ENCODE measurements at places on chromosomes 7 and 10.

DNA sequence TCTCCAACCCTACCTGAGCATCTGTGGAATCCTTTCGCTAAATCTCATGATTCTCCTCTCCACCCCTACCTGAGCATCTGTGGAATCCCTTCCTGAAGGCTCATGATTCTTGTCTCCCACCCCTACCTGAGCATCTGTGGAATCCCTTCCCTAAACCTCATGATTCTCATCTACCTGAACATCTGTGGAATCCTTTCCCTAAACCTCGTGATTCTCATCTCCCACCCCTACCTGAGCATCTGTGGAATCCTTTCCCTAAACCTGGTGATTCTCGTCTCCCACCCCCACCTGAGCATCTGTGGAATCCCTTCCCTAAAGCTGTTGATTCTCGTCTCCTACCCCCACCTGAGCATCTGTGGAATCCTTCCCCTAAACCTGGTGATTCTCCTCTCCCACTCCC lies 342.0 kb downstream of the SDK1 start:
- no peak for DNase-seq

- DNase-seq = no peak
These were observed 323.4 kb downstream of the WDR37 start for GRCh38 chr10:1379601-1380000.

- no peak for DNase-seq
These were observed 7.1 kb upstream of the FAM107B start for GRCh38 chr10:14781763-14782162.

- DNase-seq = no peak
These were observed 3.3 kb downstream of the SLC26A3 start for GRCh38 chr7:107799647-107800264.

DNA sequence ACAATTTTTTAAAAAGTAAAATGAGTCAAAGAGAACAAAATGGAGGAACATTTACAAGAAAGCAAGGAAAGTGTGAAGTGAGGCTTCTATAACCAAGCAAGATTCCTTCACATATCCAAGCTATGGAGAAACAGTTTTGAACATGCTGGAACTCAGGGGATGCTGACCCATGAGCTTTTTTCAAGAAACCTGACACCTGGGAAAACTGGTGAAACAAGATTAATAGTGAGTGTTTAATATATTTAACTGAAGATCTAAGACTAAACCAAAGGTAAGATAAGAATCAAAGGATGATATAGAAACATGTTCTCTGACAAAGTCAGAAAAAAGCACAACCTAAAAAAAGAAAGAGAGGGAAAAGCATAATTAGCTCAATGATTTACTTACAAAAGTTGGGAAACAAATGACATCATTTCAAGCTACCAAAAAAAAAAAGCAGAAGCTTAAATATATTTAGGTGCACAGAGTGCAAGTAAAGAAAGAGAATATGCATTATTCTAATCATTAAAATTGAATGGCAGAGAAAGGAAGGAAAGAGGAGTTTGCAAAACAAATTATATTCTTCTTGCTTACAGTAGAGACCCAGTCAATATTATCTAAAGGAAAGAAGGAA lies 24.9 kb downstream of the C7orf25 start:
- DNase-seq = no peak

DNA sequence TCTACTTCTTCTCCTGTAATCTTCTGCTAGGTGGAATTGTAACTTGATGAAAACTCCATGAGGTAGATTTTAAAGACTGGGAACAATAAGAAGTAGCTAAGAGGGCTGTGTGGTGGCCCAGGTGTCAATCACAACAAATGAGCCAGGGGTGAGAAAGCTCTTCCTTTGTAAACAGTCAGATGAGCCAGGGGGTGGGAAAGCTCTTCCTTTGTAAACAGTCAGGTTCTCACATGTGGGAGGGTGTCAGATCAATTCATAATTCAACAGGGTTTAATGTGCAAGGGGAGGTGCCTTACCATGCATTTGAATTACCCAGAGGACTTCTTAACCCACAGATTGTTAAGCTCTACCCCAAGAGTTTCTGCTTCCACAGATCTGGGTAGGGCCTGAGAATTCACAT lies 312.4 kb upstream of the AUTS2 start:
- no peak for DNase-seq

DNA sequence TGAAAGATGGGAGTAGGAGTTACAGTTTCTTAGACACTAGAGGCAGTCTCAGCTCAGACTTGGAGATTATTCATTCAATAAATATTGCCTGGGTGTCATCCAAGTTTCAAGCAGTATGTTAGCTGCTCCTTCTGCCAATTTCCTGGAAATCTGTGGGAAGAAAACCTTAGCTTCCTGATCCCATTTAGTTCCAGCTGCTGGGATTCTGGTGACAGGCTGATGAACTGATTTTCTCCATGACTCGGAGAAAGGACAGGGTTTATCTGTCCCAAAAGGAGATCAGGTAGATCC lies 95.8 kb downstream of the CLEC2L start:
- DNase-seq = no peak

GRCh38 chr10:117223693-117224430 lies 17.1 kb upstream of the SLC18A2 start:
- DNase-seq = no peak

DNA sequence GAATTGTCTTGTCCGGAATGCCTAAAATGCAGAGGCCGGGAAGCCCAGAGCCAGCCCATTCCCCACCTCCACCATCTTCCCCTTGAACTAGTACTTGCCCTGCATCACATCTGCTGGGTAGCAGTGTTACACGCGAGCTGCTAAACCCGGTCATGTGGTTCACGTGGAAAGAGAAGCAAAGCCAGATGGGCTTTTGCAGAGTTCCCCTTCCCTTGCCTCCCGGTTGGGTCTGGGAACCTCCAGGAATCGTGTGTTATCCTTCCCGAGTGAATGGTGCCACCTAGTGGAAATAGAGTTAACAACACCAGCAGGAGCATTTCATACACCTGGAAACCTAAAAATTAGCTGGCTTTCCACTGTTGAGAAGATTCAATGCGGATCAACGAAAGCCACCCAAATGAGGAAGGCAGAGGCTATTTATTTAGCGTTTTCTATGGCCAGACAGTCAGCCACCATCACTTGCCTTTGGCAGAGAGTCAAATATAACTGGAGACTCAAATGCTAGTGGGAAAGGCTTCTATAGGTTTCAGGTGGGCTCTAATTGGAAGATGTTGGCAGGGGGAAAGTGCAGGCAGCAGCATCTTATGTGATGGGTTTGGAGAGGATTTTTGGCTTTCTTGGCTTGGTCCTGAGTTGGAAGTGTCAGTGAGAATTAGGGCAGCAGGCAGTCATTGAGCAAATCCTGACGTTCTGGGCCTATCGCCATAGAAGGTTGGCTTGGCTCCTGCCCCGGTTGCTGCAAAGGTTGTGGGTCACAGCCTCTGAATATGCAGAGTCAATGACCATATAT lies 12.9 kb upstream of the DENND2A start:
- DNase-seq = no peak

- no peak for DNase-seq
These were observed 293.2 kb upstream of the HABP2 start for GRCh38 chr10:113259576-113260226.

GRCh38 chr10:13139676-13140075 lies 21.7 kb upstream of the MCM10 start:
- no peak for DNase-seq

DNA sequence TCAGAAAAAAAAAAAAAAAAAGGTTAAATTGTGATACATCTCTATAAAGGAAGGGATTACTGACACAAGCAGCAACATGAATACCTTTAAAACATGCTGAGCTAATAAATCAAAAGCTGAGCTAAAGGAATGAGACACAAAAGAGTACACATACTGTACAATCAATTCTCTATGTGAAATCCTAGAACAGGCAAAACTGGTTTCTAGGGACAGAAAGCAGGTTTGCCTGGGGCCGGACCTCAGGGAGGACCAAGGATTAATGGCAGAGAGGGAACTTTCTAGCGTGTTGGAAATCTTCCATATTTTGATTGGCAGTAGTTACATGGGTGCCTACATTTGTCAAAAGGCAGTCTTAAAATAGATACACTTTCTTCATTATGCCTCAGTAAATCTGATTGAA lies 52.5 kb downstream of the KLRG2 start:
- no peak for DNase-seq

DNA sequence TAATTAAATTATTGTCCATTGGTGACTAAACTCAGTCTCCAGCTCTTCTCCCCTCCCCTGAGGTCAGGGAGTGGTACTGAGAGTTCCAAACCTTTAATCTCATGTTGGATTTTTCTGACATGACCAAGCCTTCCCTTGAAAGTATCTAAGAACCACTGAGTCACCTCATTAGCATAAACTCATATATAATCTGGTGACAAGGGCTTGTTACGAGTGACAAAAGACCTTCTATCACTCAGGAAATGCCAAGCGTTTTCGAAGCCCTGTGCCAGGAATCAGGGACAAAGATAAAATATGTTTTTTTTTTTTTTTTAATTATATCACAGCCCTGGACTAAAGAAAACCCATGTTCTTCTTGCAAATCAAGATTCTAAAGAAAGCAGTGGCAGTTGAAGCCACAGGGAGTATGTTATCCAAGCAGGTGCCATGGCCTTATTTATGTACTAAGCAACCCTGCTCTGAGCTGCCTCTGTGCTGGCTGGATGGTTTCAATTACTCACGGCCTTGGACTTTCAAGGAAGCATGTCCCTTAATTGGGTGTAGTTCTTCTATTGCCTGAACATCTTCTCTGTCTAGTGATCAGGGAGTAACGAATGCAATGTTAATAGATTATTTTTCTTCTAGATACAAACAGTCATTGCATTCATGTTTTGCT lies 169.0 kb upstream of the PRKCQ start:
- DNase-seq = no peak

GRCh38 chr10:5946786-5947185 lies 30.6 kb downstream of the IL15RA start:
- DNase-seq = no peak

- DNase-seq = no peak
These were observed 15.4 kb downstream of the PPP2R2D start for GRCh38 chr10:131915990-131916766.

DNA sequence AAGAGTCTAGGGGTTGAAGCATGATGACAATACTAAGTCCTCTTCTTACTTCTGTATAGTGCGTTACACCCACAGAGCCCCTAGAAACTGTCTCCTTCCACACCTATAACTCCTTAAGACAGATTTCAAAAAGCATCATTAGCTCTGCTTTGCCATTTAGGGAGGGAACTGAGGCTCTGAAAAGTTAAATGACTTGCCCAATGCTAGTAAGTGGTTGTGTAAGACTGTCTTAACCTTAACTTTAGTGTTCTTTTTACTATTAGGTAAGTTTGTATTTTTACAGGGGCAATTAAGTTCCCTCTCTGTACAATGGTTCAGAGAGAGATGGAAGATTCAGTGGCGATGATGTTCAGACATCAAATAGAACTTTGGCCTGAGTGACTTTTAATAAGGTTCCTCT lies 72.7 kb upstream of the ASAH2 start:
- no peak for DNase-seq

GRCh38 chr7:150567169-150567568 lies at the start of gene GIMAP4:
Gene GIMAP4, plus strand, starts transcription at chr7:150567390. Its CDS starts 2,512 bp downstream, at chr7:150569902.
- DNase-seq = no peak

- no peak for DNase-seq
These were observed 12.0 kb downstream of the ECHDC3 start for GRCh38 chr10:11754173-11754572.

- DNase-seq = no peak
These were observed 129.5 kb downstream of the MAD1L1 start for GRCh38 chr7:2103071-2103898.

DNA sequence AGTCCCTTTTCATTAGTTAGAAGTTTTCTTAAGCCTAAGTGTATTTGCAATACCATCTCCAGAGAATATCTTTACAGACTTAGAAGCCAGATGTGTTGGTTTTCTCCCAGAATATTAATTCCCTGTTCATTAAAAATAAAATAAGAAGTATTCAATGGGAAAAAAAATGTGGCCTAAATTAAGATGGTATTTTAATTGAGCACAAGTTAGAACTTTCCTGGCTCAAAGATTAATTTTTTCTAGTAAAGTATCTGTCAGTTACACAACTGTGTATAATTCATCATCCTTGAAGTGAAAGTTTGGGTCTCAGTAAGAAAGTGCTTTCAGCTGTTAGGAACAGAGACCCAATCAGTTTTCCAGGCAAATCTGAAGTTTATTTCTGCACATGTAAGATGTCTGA lies 1179.5 kb upstream of the C7orf33 start:
- no peak for DNase-seq

DNA sequence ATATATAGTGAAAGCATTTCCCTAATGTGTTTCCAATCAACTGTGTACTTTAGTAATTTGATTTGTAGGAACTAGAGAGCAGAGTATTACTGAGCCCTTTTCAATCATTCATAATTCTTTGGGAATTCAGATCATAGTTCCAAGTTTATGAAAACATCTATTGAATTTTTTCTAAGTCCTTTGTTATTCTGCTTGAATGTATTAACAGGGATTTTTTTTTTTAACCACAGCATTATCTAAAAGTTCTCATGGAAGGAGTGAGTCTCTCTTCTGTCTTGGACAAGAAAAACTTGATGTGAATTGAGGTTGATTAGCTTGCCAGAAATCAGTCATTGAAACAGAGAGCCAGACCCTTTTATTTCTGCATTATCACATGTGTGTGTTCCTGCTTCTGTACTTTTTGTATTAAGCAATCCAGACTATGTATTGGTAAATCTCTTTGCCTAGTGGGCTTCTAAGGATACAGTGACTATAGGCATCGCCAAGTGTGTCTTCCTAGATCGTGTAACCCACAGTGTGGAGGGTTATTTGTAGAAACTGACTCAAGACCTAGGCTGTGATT lies 59.9 kb downstream of the BMPER start:
- DNase-seq = no peak
